HFF-Myc (cell line): ENCODE measurements at places on chromosomes 11 and 22.

- DNase-seq = no peak
These were observed 34.2 kb upstream of the MOB2 start for GRCh38 chr11:1520663-1521267.

GRCh38 chr22:27874764-27875163 lies 44.3 kb downstream of the PITPNB start:
- no peak for DNase-seq

GRCh38 chr11:112606656-112607055 lies 346.0 kb upstream of the PLET1 start:
- no peak for DNase-seq

GRCh38 chr11:78961247-78961646 lies 386.6 kb upstream of the NARS2 start:
- no peak for DNase-seq

DNA sequence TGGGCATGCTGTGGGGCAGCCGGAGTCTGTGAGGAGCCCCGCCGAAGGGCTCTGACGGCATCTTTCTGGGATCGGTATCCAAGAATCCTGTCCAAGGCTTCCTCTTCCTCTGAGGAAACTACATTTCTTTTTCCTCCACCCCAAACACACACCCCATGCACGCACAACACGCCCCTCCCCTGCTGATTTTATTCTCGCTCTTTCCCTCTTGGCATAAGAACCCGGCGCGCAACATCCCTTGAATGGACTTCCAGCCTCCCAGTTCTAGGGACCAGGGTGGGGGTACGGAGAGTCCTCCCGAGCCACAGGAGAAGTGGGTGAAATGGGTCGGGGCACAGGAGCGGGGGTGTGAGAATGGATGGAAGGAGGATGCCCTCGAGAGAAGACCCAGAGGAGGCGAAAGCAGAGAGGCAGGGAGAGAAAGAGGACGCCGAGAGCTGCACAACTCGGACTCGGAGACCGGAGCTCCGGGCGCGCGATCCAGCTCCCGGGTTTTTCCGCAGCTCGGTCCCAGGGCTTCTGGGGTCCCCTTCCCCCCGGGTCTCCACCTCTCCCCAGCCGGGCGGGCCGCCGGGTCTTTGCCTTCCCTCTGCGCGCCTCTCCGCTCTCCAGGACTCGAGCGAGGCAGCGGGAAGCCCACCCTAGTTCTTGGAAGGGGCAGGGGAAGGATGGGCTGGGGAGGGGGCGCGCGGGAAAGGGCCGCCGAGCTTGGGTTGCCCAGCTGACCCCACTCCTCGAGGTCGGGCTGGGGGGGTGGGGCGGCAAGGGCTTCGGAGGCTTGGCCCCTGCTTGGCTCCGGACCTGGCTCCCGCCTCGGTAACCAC lies 1.5 kb upstream of the LARGE1 start:
- DNase-seq = no peak

DNA sequence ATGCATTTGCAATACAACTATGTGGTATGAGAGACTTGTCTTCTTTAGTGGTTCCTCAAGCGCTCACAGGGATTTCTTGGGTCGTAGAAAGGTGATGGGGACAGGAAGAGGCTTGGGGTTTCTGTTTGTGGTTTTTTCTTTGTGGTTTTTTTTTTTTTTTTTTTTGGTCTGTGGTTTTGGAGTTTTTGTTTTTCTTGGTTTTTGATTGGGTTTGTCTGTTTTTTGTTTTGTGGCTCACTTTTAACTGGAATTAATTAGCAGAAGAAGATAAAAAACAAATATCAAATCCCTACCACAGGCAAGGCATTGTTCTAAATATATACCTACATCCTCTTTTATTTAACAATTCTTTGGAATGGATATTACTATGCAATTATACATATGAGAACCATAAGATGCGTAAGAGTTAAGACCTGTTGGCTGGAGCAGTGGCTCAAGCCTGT lies 5.5 kb downstream of the TTC28 start:
- peak; percentile 59 for DNase-seq

- DNase-seq = no peak
These were observed 34.0 kb downstream of the FLI1 start for GRCh38 chr11:128727796-128728431.

DNA sequence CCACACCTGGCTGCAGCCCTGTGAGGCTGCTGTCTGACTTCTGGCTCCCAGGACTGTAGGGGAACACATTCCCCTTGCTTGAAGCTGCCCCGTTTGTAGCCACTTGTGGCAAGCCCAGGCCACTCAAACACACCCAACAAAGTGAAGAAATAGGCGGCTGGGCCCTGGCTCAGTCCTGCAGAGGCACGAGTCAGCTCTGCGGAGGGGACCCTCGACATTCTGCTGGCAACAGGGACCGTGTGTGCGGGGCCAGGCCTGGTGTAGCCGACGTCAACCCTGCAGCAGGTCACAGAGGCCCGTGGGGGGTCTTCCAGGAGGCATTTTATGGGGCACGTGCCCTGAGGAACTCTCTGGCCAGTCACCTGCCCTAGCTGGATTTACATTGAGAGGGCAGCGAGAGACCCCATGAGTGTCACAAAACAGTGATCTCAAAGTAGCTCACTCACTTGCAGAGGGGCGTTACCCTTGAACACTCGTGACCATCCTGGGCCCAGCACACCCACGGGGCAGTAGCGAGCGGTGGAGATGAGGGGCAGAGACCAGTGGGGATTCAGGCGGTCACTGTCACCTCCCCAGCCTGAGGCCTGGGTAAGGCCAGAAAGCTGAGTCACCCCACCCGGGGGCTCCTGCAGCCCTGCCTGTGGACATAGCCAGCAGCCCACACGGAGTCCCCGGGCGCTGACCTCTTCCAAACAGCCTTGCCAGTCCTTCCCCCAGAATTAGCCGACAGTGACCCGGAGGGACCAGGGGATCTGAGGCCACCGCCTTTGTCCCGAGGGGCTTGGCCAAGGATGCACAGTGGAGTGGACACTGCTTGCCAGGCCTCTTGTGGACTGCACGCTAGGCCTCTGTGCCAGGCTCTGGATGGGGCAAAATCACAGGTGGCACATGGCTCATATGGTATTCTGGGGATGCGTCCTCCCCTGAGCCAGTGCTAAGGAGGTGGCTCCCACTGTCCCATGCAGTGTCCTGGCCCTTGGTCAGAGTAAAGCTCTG lies 139.5 kb downstream of the CTTN start:
- no peak for DNase-seq

DNA sequence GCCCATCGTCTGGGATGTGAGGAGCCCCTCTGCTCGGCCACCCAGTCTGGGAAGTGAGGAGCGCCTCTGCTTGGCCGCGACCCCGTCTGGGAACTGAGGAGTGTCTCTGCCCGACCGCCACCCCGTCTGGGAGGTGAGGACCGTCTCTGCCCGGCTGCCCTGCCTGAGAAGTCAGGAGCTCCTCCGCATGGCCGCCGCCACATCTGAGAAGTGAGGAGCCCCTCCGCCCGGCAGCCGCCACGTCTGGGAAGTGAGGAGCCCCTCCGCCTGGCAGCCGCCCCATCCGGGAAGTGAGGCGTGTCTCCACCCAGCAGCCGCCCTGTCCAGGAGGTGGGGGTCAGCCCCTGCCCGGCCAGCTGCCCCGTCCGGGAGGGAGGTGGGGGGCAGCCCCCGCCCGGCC lies 5.8 kb upstream of the OR5M8 start:
- no peak for DNase-seq

DNA sequence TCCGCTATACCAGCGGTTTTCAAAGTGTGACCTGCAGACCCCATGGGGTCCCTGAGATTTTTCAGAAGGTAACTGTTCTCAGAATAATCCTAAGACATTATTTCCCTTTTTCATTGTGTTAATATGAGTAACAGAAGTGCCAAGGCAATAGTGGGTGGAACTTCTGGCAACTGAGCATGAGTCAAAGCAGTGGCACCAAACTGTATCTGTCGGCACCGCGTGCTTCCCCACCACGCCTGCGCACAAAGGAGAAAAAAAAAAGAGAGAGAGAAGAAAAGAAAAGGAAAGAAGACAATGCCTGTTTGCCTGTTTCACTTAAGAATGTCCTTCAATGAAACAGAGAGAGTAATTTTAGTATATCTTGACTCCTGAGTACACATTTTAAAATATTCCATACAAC lies 679.9 kb downstream of the OPCML start:
- no peak for DNase-seq

- no peak for DNase-seq
These were observed 22.8 kb upstream of the GUCY1A2 start for GRCh38 chr11:107041088-107041444.

- DNase-seq = no peak
These were observed 9.6 kb downstream of the FAM118A start for GRCh38 chr22:45319324-45319685.

DNA sequence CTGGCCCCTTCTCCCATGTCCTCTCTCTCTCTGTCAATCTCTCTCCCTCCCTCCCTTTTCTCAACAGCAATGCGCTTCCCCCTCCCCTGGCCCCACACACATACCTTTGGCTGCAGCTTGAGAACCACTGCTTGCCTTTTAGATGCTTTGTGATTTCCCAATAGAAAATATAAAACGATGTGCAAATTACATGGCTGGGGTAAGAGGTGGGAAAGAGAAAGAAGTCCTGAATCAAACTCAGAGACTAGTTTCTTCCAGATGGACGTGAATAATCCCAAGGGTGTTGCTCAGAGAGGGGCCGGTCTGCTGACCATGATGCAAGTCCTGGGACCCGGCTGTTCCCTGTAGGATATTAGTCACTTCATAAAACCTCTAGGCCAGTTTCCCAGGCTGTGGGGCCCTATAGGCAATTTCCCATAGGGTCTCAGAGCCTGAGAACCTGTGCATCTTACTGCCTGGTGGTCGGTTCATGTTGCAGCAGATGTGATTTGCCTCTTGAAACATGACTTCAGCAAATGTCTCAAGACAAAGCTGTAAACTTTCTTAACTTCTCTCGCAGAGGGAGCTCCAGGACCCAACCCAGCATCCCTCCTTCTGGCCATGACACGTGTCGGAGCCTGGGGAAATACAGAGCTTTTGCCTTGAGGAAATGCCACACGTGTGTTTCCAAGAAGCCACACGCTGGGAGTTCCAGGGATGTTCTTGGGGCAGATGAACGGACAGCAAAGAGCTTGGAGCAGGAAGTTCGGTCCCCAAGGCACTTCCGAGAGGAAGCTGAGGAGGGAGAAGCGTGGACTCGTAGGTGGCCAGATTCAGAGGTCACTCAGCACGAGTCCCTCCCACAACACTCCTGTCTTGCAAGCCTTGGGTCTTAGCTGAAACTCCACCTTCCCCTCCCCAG lies 34.5 kb upstream of the ETS1 start:
- DNase-seq = peak; percentile 62

DNA sequence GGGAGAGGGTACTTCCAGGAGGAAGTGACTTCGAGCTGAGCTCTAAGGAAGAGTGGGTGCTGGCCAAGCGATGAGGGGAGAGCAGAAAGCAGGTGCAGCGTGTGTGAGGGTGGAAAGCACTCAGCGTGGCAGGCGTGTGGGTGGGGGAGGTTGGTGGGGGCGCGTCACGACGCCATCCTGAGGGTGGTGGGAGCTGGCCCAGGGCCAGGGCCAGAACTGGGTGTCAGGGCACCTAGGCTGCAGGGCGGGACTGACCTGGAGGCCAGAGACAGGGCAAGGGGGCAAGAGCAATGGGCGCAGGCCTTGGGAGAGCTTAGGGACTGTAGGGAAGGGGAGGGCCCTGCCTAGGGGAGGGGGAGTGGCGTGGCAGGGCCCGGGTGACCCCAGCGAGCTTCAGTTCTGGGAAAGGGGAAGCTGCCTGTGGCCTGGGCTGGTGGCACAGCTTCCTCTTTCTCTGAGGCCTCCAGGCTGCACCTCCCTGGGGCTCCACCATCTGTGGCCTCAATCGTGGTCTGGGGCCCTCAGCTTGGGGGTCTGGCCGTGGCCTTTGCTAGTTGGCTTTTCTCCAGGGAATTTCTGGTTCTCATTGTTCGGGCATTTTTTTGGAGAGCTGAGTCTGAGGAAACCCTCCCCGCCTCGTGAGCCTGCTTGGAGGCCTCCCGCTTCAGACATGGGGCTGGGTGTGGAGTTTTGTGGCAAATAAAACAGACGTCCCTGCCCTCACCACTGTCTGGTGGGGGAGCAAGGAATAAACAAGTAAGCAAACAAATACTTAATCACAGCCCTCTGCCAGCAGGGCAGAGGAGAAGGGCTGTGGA lies 8.9 kb downstream of the RELT start:
- DNase-seq = no peak

GRCh38 chr11:112343368-112344039 lies 82.8 kb upstream of the PLET1 start:
- no peak for DNase-seq

GRCh38 chr11:14614091-14614622 lies 29.4 kb upstream of the PDE3B start:
- no peak for DNase-seq

GRCh38 chr22:36192542-36192941 lies 9.1 kb downstream of the APOL4 start:
- no peak for DNase-seq

- DNase-seq = no peak
These were observed 7.9 kb downstream of the ASCL2 start for GRCh38 chr11:2262301-2263070.

DNA sequence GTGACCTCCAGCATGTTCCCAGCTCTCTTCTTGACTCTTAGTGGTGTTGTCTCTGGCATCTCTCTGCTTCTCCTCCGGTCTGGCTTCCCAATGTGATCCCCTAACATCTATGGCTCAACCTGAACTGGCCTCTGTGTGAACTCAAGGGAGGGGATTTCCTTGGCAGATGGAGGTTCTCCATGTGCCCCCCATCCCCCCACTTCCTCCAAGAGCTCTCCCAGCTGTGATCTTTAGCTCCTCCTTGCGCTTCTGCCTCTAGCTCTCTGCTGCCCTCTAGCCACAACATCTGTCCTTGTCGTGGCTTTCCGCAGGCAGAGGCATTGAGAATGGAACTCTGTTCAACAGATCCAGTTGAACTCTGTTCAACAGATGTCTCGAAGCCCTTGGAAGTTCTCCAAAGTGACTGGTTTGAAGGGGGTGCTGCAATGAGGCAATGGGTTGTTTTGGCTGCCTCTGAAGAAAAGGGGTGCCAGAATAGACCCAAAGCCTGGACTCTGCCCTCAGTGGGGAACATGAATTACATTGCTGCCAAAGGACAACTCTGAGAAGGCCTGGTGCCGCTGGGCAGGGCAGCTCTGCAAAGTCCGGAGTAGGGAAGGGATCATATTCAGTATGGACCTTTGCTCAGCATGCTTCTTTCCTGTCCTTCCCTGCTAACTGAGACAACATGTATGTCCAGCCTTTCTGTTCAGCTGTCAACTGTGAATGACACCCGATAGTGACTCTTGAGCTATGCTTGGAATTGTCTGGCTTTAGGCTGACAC lies 61.9 kb downstream of the ADM start:
- peak; percentile 95 for DNase-seq

DNA sequence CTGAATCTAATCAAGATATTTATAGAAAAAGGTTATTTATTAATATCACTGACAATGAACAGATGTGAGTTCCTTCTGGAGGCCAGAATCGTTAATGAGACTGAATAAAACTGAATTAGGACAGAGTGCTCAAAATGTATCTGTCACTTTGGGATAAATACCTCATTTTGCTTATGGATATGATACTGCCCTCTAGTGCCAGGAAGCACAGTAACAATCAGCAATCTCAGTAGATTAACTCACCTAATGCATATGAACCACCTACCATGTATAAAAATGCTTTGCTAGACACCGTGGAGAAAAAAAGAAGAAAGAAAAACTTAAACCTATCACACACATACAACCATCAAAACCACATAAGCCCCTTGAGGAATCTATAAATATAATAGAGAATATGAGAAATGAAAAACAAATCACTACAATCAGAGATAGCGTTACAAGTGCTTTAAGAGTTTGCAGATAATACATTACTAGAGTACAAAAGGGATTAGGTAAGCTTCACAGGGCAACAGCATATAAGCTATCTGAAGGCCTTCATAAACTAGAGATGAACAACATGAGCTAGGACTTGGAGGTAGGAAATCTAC lies 117.4 kb downstream of the SGSM3 start:
- no peak for DNase-seq

- no peak for DNase-seq
These were observed 22.1 kb downstream of the CHKA start for GRCh38 chr11:68099057-68099456.

- no peak for DNase-seq
These were observed 517.9 kb downstream of the TBC1D22A start for GRCh38 chr22:47280301-47280700.
